Effector CD4-positive, alpha-beta T cell (primary cell): ENCODE measurements at places on chromosomes 6 and 20.

- no peak for DNase-seq
These were observed at the start of gene FAM83C for GRCh38 chr20:35291654-35292503. TSS of gene FAM83C (minus strand) at chr20:35292425. CDS start at chr20:35292304, 121 bp downstream.

DNA sequence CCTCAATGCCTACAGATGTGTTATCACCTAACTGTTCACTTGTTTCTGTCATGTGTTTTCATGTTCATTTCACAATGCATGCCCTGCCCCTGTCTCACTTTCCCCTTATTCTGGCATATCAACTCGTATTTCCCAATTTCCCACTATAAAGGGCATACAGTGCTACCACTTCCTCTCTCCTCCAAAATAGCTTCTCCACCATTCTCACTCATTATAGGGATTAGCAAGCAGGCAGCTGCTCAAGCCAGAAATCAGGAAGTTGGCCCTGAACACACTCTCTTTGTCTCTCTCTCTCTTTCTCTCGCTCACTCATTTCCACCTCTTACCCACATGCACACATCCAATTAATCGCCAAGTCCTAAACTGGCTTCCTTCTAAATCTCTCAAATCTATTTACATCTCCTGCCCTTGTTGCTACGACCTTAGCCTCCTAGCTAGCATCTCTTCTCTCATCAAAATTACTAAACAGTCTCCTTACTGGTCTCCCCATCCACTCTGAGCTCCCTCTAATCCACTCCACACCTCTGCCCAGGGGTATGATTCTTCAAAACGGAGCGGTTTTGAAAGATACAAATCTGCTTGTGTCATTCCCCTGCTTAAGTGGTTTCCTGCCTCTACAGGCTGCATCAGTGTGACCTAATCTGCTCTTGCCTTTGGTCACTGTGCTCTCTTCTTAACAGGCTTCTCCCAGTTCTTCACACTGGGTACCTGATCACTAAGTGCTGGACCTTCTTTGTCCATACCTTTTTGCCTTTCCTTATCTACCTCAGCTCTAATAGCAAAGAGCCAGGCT, 196.2 kb downstream of the BTBD9 start:
- DNase-seq, result no peak

- DNase-seq, result no peak
These were observed 183.7 kb downstream of the MCHR2 start for GRCh38 chr6:99810295-99810694.

- no peak for DNase-seq
These were observed 125.1 kb upstream of the NXT1 start for GRCh38 chr20:23225407-23226060.

- DNase-seq, result no peak
These were observed 201.1 kb downstream of the SAMD5 start for GRCh38 chr6:147709396-147710272.

- no peak for DNase-seq
These were observed 45.2 kb upstream of the TFAP2A start for GRCh38 chr6:10460096-10460495.

GRCh38 chr20:57194154-57194553, 72.3 kb downstream of the BMP7 start:
- DNase-seq, result no peak

GRCh38 chr20:41091927-41092326, 45.4 kb upstream of the PLCG1 start:
- DNase-seq, result no peak

GRCh38 chr6:27495386-27496135, 22.7 kb upstream of the ZNF184 start:
- DNase-seq, result no peak

GRCh38 chr20:3995067-3995748, 20.1 kb downstream of the RNF24 start:
- DNase-seq, result no peak

DNA sequence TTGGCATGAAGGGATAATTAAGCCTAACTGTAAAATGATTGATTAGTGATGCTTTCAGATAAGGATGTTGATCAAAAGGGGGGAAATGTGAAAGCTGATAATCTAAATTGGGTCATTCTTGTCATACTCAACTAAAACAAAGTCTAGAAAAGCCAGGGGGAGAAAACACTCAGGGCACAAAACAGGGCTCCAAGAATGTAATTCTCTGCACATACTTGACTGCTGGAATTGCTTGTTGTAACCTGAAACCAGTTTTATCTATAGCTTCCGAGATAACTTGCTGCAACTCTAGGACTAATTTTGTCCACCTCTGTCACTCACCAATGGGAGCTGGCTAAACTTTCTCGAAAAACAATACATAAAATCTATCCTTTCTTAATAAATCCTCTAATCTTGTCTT, 310.3 kb downstream of the CLVS2 start:
- no peak for DNase-seq

- no peak for DNase-seq
These were observed at the start of gene LAMP5 for GRCh38 chr20:9514461-9515213. TSS of gene LAMP5 (plus strand) at chr20:9514590. CDS start at chr20:9514853, 263 bp downstream.

DNA sequence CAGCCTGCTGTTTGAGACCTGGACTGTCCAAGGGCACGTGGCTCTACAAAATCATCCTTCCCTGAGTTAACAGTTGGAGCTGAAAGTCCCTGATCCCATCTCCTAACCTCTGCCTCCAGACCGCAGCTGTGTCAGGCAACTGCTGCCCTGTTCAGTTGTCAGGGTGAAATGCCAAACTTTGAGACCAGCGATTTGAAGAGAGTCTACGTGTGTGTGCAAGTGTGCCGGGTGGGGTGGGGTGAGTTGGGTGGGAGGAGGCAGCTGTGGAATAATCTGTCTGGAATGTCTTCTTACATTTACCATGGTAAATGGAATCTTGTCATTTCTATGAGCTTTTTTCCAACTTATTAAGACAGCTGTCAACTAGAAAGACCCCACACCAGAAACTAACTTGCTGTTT, 81.0 kb upstream of the FAM8A1 start:
- DNase-seq, result no peak

DNA sequence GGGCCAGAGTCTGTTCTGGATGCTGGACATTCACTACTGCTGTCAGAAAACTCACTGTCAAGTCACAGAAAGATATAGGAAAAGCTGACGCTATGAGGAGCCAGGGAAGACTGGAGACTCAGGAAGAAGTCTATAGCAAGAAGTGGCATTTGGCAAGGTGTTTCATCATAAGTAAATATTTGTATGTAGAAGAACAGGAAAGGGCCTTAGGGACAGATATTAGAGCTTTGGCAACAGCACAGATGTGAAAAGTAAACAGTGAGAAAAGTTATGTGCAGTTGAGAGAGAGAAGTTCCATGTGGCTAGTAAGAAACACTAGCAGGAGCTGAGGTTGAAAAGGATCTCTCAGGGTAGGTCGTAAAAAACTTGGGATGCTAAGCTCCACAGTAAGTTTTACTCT, 868.9 kb downstream of the PHF3 start:
- no peak for DNase-seq

GRCh38 chr20:8951164-8951563, 117.7 kb upstream of the PLCB4 start:
- no peak for DNase-seq

GRCh38 chr6:111503660-111504059, 20.6 kb upstream of the REV3L start:
- DNase-seq, result no peak

DNA sequence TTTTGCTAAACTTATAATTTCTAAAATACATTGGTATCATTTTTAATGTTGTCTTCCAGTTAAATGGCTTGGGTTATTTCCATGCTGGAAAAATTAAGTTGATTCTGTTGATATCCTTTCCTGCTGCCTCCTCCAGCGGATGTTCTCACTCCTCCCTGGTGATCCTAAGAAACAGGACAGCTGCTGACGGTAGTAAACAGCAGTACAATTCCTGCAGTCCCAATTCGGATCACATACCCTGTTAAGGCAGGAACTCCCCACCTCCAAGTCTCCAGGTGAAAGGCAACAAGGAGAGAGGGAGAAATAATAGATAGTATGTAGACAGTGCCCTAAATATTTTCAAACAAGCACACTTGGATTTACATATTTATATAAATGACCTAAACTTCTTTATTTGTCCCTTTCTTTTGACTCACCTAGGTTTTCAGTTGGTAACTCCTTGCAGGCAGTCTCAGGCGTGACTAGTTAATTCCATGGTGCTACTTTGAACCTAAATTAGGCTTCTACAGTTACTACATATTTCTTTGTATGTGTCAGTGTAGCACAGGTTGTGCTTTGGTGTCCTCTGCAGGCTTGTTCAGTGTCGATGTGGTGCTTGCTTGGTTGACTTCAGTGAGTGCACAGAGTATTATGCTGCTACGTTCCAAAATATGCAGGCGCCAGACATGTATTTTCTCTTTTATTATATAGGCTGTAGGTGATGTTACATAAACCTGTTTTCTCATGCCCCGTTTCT, 126.0 kb downstream of the ADGRB3 start:
- no peak for DNase-seq

GRCh38 chr6:45920819-45921511, 94.7 kb downstream of the CLIC5 start:
- DNase-seq, result no peak

DNA sequence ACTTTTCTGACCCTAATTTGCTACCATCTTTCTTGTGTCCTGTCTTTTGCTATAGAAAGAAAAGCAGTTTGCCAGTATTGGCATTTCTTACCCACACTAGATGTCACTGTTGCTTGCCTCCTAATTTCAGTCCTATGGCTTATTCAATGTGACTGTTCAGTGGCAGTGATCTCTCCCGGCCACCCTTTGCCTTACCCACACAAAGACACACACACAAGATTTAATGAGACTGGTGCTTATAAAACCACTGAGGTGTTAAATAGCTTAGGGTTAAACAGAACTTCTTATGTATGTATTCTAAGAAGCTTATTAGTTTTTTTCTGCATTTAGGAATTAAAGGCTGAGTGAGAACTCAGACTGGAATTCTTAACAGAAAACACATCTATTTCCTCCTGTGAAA, 233.6 kb upstream of the ASCC3 start:
- no peak for DNase-seq

DNA sequence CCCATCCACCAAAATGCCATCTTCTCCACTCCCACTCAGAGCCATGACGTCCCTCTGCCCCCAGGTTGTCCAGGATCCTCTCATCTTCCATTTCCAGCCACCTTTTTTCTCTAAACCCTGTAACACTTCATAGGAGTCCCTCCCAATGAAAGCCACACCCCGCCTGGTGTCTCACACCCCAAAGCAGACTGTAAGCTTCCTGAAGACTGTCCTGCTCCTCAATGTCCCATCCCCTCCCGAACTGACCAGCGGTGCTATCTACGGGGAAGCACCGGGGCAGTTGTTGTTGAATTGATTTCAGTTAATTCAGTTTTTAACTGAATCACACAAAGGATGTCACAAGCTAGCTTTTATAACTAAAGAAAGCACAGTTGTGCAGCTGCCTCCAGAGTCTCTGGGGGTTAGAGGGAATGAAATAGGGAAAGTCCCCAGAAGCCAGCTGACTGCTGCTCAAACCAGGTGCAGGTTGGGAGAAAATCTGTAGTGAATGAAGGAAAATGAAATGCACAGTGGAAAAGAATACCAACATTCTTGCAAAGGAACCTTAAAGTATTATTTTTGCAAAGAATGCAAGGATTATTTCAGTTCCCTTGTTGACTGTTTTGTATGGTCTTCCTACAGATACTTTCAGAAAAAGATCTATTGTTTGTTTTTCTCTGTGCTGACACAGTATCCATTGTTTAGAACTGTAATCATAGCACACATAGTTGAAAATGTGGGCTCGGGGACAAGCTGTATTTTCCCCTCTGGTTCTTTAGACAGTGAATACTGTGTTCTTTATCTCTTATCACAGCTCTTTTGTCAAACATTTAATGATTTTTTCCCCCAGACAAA, 222.6 kb upstream of the QKI start:
- no peak for DNase-seq

DNA sequence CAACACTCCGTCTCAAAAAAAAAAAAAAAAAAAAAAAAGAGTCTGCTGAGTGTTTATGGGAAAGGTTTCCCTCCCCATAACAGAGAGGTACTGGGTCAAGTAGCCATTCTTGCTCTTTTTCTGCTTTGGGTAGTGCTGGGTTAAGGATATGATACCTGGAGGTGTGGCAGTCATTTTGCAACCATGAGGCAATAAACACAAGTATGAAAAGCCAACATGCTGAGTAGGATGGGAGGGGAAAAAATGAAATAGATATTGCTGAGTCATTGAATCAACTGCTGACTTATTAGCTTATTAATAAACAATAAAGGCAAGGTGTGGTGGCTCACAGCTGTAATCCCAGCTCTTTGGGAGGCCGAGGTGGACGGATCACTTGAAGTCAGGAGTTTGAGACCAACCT, 2.3 kb upstream of the TOMM34 start:
- DNase-seq, result no peak

- no peak for DNase-seq
These were observed 183.2 kb downstream of the SIM1 start for GRCh38 chr6:100281471-100281901.

GRCh38 chr6:46828939-46829338, 35.8 kb downstream of the MEP1A start:
- no peak for DNase-seq

- no peak for DNase-seq
These were observed 48.5 kb downstream of the FNDC1 start for GRCh38 chr6:159217595-159218275.

DNA sequence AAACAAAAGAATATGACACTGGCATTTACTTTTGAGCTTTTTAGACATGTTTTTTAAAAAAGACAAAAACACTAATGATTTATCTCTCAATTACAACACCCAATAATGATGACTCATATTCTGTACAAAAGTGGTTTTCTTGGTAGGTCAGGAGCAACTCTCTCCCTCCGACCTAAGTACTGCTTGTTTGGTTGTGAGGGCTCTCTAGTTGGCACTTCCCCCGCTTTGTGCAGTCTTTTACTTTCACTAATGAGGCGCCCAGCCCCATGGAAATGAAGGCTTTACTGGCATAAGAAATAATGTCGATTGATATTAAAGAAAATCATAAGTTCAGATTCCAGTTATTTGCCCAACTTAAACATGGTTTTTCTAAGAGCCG, 1.3 kb downstream of the KPNA5 start:
- DNase-seq, result peak; percentile 30

- no peak for DNase-seq
These were observed at the start of gene HLA-DRB5 for GRCh38 chr6:32529697-32530430. TSS of gene HLA-DRB5 (minus strand) at chr6:32530287. CDS start at chr6:32530224, 63 bp downstream.

- no peak for DNase-seq
These were observed 34.5 kb upstream of the CDKN1A start for GRCh38 chr6:36643977-36644376.

- no peak for DNase-seq
These were observed 228.0 kb upstream of the PLN start for GRCh38 chr6:118319894-118320649.

GRCh38 chr6:22892452-22892851, 323.1 kb downstream of the HDGFL1 start:
- no peak for DNase-seq

DNA sequence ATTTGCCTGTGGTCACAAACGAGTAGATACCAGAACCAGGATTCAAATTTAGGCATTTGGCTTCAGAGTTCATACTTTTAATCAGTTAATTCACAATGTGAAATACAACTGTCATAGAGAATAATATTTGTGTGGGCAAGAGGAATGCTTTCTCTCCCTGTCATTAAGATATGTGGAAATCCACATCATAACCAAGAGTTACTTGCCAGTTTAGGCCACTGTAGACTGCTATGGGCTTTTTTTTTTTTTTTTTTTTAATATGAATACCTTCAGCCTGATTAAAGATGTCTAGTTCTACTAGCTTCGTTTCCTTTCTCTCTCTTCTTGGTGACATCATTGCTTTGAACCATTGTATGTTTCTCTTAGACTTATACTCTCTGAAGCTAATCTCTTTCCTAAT, 244.9 kb downstream of the ZFAND3 start:
- no peak for DNase-seq
